ENCODE measurements at places on chromosomes 1 and 21. TPM values are rescaled to one million over a fixed set of nuclear protein-coding genes. Genes with fewer than 3 reads are reported as not detected.
A peak's percentile ranks its signal among the peaks of the same experiment; 100 is the strongest.

DNA sequence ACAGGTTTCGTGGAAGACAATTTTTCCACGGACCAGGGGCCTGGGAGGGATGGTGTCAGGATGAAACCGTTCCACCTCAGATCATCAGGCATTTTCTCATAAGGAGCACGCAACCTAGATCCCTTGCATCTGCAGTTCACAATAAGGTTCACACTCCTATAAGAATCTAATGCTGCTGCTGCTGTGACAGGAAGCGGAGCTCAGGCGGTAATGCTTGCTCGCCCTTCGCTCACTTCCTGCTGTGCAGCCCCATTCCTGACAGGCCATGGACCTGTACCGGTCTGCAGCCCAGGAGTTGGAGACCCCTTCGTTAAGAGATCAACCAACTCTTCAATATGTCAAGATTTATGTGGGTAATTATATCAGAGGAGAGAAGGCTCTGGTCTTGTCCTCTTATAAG, 3.3 kb upstream of the DHX9 start:
- no peak for DNase-seq

- DNase-seq = no peak
Measured at GRCh38 chr21:46550116-46550941, 54.6 kb downstream of the S100B start.

DNA sequence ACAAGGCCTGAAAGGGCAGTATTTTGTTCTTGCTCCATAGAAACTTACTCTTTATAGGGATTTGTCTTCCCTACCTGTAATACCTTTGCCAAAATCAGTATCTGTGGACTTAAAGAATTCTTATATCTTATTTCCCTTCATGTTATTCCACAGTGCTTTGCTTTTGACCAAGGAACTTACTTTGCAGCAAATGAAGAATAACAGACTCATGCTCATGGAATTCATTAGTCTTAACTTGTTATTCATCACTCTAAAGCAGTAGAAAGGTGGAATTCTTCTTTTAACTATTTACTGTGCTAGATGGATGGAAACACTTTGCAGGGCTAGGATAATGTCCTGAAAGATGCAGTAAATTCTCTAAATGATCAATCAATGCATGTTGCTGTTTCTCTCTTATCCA, 45.9 kb downstream of the DUSP10 start:
- peak; percentile 44 for DNase-seq

- no peak for DNase-seq
Measured at GRCh38 chr1:15574741-15575140, 10.1 kb downstream of the AGMAT start.

DNA sequence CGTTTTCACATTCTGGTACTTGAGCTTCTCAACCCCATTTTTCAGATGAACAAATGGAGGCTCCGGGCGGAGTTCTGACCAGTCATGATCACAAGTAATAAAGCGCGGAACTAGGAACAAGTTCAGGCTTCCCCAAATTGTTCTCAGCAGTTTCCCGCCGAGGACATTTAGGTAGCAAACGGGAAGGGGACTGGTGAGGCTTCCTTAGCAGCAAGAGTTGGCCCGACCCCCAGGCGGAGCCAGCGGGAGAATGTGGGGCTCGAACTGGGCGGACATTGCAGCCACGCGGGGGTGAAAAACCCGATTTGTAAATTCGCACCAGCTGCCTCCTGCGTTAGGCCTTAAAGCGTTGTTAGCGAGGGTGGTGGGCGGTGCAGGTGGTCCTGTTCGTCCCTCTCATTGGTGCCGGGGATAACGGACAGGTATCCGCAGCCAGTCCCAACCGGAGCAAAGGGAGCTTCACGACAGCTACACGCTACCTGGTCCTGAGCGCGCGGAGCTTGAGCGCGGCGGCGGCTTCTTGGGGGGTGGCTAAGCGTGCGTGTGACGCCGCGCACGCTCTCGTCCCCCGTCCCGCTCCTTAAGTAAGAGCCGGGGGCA, 15.3 kb downstream of the SEMA6C start:
- peak; percentile 56 for DNase-seq

DNA sequence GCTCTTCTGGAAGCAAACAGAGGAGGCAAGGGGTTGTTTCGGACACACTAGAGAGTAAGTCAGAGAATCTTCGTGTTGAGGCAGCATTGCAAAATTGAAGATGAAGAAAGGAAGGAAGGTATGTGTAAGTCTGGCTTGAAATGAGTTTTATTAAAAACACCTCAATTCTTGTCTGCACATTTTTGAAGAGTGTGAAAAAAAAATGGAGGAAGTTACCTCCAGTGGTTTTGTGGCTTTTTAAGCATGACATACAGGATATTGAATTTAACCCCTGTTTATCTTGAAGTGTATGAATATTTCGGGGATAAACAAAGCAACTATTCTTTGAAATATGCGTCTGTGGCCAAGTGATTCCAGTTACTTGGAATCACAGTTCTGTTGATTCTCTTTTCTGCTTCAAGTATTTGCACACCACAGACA, 203.2 kb upstream of the SGIP1 start:
- DNase-seq = no peak

DNA sequence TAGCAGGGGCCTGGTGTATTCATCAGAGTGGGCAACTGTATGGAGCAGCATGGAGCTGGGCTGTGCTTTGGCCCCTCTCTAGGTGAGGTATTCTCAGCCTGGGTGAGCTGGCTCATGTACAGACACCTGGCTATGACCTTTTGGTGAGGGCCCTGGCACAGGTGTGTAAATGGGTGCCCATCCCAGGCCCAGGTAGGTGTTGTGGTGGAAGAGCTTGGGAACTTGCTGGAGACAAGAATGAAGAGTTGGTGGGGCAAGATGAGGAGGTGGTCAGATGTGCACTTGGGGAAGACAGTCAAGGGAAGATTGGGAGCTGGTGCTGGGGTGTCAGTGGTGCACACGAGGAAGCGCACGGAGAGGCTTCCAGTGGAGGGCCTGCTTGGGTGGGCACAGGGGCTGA, 95.5 kb downstream of the TRIM11 start:
- DNase-seq = no peak

GRCh38 chr1:15948595-15949452, 27.1 kb downstream of the ZBTB17 start:
- DNase-seq = peak; percentile 93

Gene OSCP1
- 8.1 TPM for total RNA-seq

Gene MSH4
- total RNA-seq = 0.05 TPM

Measured in HFFc6 (cell line).